Midbrain (tissue), 1 donor: ENCODE measurements at places on chromosomes 2 and 18.
A peak's percentile ranks its signal among the peaks of the same experiment; 100 is the strongest.

DNA sequence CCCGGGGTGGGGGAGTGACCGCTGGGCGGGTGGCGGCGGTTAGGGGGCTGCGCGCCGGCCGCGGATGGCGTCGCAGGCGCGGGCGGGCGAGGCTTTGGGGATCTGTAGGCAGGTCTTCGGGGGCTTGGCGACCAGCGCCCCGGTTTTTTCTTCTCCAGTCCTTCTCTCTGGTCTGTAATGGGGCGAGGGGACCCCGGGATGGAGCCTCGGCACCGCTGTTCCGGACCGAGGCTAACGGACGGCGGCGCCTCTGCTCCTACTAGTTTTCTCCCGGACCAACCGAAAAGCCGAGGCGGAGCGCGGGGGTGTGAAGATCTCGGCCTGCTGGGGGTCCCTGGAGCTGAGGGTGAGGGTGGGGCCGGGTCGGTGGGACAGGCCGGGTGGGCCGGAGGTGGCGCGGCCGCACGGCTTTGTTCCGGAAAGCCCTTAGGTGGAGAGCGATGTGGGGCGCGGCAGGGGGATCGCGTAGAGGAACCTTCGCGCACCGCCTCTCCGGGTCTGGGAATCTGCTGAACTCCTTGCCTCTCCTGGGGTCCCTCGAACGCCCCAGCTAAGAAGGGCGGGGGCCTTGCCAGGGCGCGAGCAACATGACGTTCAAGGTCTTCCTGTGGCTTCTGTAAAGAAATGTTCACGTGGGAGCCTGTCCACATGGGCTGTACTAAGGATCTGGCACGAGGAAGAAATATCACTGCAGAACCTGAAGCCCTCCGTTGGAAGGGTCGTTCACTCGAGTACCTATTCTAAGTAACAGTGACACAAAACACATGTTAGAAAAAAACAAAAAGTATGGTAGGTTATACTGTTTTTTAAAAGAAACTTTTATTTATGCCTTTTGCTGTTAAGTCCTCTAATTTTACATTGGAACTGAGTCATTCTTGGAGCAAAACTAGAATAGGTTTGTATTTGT, 861 bp downstream of the SLC39A10 start:
- peak; percentile 59 for DNase-seq

DNA sequence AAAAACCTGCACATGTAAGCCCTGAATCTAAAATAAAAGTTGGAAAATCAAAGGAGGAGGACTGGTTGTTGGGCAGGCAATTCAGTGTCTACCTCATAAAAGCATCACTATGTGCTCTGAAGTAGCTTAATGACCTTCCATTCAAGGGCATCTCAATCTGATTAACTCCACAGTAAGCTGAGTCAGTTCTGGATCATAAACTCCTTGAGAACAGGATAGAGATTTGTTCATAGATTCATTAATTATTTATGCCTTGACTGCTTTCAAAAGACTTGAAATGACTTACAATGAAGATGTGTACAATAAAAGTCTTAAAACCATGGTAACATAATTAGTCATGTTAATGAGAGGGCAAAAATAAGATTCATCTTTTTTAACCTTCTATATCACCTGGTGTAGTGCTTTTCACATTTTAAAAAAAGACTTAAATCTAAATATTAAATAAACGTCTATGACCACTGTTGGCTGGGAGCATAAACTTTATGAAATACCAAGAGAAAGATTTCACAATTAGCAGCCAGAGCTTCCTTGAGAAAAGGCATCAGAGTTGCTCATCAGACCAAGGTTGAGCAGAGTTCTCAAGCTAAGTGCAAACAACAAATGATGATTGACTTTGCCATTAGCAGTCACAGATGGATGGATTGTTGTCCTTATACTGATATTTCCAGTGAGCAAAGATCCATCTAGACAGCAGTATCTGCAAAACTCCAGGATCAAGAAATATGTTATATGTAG, 237.3 kb upstream of the THUMPD2 start:
- DNase-seq = no peak

- no peak for DNase-seq
Observed at GRCh38 chr2:85907671-85908157, 18.9 kb upstream of the ST3GAL5 start.

- DNase-seq = peak; percentile 24
Observed at GRCh38 chr18:48295586-48296311, 113.4 kb downstream of the ZBTB7C start.

DNA sequence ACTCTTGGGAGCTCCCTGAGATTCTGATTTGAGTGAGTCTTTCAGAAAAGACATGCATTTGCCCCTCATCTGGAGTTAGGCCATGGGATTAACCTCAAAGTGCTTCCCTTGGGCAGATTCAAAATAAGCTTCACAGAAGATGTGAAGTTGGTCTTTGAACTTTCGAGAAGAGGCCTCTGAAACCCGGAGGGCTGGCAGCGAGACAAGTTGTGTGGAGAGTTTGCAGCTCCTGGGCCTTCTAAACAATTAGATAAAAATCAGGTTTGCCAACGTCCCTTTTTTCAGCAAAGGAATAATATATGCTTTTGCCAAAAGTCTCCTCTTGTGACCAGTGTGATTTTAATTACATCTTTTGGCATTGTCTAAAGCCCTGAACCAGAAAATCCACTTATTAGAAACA, 489.7 kb downstream of the SOX11 start:
- no peak for DNase-seq

GRCh38 chr18:57864615-57865121, 61.6 kb upstream of the ATP8B1 start:
- no peak for DNase-seq

- DNase-seq = no peak
Observed at GRCh38 chr2:240916571-240917008, 10.5 kb downstream of the CROCC2 start.

- peak; percentile 95 for DNase-seq
Observed at GRCh38 chr2:73736855-73737779, at the start of gene TPRKB. Gene TPRKB, minus strand, starts transcription at chr2:73737345. Its CDS starts 2,776 bp downstream, at chr2:73734569.

- no peak for DNase-seq
Observed at GRCh38 chr18:34482204-34482603, 227.9 kb upstream of the DTNA start.

DNA sequence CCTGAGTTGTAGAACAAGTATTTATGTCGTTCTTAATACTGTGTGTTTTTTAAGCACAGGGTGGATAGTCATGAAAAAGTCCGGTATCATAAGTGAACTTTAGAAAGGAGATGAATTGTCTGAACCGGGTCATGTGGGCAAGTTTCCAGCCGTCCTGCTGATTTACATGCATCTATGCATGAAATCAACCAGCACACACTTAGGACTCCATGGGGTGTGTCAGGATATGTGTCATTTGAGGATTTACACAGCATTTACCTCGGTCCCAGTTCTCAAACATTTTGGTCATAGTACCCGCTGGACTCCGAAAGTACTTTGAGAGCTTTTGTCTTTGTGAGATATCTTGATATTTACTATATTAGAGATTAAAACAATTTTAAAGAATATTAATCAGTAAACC, 47.5 kb upstream of the TWSG1 start:
- DNase-seq = no peak

DNA sequence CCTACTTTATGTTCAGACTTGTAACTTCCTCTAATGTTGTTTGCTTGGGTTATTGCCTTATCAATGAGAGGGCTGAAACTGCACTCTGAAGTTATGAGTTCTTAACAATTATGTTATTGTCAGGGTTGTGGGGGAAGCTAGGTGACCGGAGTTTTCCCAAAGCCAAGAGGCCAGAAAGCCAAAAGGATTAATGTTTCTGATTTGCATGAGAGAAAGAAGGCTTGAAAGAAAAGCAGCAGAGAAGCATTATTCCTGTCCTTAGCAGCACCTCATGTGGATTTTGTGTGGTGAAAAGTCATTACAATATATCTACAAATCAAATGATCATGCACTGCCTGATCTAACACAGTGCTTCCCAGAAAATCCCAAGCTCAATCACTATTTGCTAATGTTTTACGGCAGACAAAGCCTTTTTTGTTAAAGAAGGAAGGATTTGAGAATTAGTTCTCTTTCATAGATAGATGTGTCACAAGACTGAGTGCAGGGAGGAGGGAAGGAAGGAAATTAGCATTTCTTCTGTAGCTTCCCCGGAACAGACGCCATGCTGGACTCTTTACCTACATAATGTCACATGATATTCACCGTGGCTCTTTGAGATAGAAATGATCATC, 203.2 kb downstream of the ALK start:
- DNase-seq = no peak

GRCh38 chr2:173353556-173353955, 1.1 kb upstream of the CDCA7 start:
- DNase-seq = no peak

DNA sequence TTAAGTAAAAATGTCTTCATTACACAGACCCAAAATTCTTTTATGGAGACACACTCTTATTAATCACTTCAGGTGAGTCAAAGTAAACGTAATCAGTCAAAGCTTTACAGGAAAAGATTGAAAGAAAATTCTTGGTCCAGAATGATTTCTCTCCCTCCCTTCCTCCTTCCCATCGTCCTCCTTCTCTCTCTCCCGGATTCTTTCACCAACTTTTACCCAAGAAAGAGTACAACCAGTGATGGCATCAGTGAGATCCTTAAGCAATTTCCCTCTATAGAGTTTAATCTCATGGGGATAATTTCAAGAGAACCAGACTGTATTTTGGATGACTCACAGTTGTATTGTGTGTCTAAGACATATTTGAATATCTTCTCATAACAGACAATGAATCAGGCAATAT, 258.1 kb downstream of the ALK start:
- DNase-seq = no peak

- DNase-seq = no peak
Observed at GRCh38 chr18:8084160-8084559, 517.0 kb downstream of the PTPRM start.

- DNase-seq = no peak
Observed at GRCh38 chr18:77079954-77080682, 52.5 kb downstream of the MBP start.

DNA sequence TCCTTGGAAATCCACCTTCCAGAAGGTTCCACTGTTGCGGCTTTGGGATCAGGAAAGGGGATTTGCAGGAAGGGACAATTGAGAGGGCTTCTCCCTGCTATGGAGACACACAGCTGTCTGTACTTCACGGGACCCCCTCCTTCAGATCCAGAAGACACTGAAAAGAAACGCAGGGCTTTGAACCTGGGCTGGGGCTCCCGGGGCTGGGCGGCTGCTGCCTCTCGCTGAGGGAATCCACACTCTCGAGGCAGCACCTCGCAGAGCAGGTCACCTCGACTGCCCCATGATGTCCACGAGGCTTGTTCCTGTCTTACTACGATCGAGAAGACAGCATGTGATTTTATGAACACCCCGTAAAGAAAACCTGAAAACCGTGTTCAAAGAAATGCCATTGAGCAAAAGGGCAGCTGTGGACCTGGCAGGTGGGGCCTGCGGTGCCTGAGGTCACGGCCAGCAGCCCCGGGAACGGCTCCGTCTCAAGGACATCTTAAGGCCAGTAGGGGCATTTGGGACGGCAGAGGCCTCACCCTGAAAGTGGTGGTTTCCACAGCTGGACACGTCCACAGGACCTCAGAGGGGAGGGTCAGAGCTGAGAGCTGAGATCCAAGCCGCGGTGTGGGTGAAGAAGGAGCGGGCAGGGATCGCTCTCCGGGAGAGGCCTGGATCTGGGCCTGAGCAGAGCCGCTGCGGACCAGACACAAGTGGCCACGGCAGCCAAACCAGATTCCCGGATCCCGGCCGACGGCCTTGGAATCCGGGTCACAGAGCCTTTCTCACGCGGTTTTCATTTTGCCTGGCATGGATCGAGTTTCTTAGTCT, 165.7 kb downstream of the RTP5 start:
- DNase-seq = no peak

GRCh38 chr18:21761471-21762115, 21.0 kb downstream of the MIB1 start:
- no peak for DNase-seq

DNA sequence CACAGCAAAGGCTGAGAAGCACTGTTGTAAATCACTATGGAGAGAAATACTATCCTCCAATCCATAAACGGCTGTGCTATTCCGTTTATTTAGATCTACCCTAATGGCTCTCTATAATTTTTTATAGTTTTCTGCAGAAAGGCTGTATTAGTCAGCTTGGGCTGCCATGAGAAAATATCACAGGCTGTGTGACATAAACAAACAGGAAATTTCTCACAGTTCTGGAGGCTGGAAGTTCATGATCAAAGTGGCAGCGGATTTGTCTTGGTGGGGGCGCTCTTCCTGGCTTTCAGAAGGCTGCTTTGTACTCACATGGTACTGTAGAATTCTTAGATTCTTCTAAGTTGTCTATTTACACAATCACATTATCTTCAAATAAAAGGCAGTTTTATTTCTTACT, 44.1 kb downstream of the C1D start:
- DNase-seq = no peak

DNA sequence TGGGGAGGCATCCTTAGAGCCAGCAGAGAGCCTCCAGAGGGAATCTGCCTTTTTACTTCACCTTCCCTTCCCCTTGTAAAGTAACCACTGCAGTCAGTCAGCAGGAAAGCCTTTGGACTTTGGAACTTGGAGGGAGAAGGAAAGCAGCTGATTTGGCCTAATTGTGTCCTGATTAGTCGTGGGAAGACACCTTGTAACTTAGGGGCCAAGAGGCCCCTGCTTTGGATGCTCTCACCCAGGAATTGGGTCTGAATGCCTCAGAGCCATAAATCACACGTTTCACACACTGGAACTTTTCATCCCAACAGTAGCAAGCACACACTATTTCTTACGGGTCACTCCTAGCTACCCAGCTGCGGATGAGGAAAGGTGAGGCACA, 81.0 kb upstream of the PPM1B start:
- peak; percentile 57 for DNase-seq

GRCh38 chr18:2168022-2168421, 403.3 kb downstream of the METTL4 start:
- DNase-seq = no peak

DNA sequence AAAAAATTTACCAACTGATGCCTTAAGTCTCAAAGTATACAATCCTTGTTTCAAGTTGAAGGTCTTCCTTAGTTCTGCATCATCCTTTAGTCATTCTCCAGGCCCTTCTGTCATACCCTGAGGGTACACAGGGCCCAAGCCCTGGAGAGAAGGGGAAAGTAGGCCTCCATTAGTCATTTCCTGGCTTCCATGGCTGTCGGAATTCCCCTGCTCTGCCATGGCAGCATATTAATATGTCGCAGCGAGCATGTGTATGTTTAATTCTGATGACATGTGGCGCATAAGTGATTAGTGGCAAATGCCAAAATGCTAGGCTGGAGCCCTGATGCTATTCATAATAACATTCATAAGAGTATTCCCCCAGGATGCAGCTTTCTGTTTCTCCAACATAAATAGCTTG, 22.1 kb downstream of the GPR39 start:
- no peak for DNase-seq

- no peak for DNase-seq
Observed at GRCh38 chr2:61181382-61182058, 19.5 kb downstream of the C2orf74 start.

GRCh38 chr2:18516112-18516511, 44.3 kb downstream of the RDH14 start:
- DNase-seq = no peak

- no peak for DNase-seq
Observed at GRCh38 chr2:232873292-232873908, 3.3 kb downstream of the SNORC start.

- DNase-seq = no peak
Observed at GRCh38 chr2:60533101-60534051, 20.1 kb downstream of the BCL11A start.

GRCh38 chr2:23826771-23827170, 100.2 kb downstream of the ATAD2B start:
- no peak for DNase-seq

- DNase-seq = no peak
Observed at GRCh38 chr18:56109757-56110156, 521.8 kb upstream of the TCF4 start.

- DNase-seq = no peak
Observed at GRCh38 chr2:28475088-28475595, 20.7 kb upstream of the PLB1 start.
